ENCODE measurements at places on chromosomes 1 and 21. TPM values are rescaled to one million over a fixed set of nuclear protein-coding genes. Genes with fewer than 3 reads are reported as not detected.

GRCh38 chr1:4269330-4269729 lies 369.3 kb upstream of the C1orf174 start:
- no peak overlapping the region for H3K27ac ChIP-seq
- no peaks in the 10 kb centered on the region for H3K27me3 ChIP-seq
- H3K4me1 ChIP-seq: no peaks in the 10 kb centered on the region
- DNase-seq: no peak

The CRYBG2 gene
- 0.12 TPM for total RNA-seq

GRCh38 chr1:35324486-35324885 lies 56.0 kb downstream of the ZMYM4 start:
- H3K36me3 ChIP-seq: no peaks in the 10 kb centered on the region
- H3K4me1 ChIP-seq: peaks cover 20% of the 10 kb centered on the region
- no peak for DNase-seq
- H3K4me3 ChIP-seq: no peak overlapping the region
- no peak overlapping the region for H3K27ac ChIP-seq

DNA sequence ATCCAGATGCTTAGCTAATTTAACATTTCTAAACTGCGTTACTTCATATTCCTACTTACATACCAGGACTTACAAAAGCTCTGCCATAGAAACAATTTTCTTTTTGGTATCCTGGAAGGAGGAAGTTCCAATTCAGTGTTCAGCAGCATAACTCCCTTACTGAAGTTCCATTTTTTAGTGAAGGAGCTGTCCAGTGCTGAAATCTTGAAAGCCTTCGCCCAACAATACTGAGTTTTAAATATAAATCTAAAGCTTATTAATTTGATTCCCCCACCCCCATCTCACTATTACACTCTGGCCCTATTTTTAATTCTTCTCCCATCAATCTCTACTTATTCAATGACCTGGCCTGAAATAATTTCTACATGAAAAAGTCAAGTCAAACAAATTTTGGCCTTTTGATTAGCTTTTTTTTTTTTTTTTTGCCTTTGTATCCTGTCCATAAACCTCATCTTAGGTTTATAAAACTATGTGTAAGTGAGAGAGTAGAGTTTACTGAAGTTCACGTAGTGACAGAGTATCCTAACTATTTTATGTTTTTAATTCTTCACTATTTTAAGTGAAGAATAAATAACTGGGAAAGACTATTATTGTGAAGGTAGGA lies 323.0 kb upstream of the PLD5 start:
- no peak overlapping the region for H3K4me3 ChIP-seq
- H3K36me3 ChIP-seq: no peaks in the 10 kb centered on the region
- no peak for DNase-seq
- H3K27me3 ChIP-seq: no peaks in the 10 kb centered on the region
- no peaks in the 10 kb centered on the region for H3K4me1 ChIP-seq
